Mesenchymal stem cell (in vitro differentiated cells and primary cell): ENCODE measurements at places on chromosomes 1 and 21.

GRCh38 chr1:154431586-154432373 lies 26.6 kb downstream of the IL6R start:
- peaks cover 13% of the 10 kb centered on the region for H3K36me3 ChIP-seq
- no peak overlapping the region for H3K4me3 ChIP-seq
- peak; percentile 98 for DNase-seq
- H3K4me1 ChIP-seq = peaks cover 44% of the 10 kb centered on the region
- peak overlapping the region; percentile 33 for H3K27ac ChIP-seq
- no peaks in the 10 kb centered on the region for H3K27me3 ChIP-seq

GRCh38 chr1:176617881-176618280 lies 154.9 kb downstream of the PAPPA2 start:
- H3K27me3 ChIP-seq = no peaks in the 10 kb centered on the region
- H3K36me3 ChIP-seq = no peaks in the 10 kb centered on the region
- no peak overlapping the region for H3K27ac ChIP-seq
- DNase-seq = no peak

DNA sequence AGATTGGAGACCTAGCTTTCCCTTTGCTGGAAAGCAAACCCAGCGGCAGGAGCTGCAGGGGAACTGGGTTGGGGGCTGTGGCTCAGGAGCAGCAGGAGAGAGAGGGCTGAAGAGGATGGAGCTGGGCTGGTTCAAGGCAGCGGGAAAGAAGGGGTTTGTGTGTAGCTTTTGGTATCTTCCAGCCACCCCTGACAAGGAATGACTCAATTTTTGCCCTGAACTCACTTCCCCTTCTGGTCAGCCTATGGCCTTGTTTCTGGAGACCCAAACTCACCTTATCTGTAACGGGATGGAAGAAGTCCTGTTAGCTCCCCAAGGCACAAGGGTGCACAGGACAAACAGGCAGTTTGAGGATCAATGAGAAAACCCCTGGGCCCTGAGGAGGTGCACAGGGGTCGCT lies 13.1 kb downstream of the C1orf115 start:
- H3K4me1 ChIP-seq = peaks cover 5% of the 10 kb centered on the region
- DNase-seq = no peak
- no peak overlapping the region for H3K27ac ChIP-seq
- no peaks in the 10 kb centered on the region for H3K36me3 ChIP-seq
- H3K4me3 ChIP-seq = no peak overlapping the region
- peaks cover 37% of the 10 kb centered on the region for H3K27me3 ChIP-seq

- no peaks in the 10 kb centered on the region for H3K4me1 ChIP-seq
- H3K27ac ChIP-seq = no peak overlapping the region
- no peak for DNase-seq
- H3K27me3 ChIP-seq = no peaks in the 10 kb centered on the region
Measured at GRCh38 chr21:20207335-20207734, 790.9 kb upstream of the NCAM2 start.

GRCh38 chr1:163674236-163674635 lies 352.5 kb downstream of the NUF2 start:
- no peak overlapping the region for H3K4me3 ChIP-seq
- no peaks in the 10 kb centered on the region for H3K27me3 ChIP-seq
- H3K36me3 ChIP-seq = no peaks in the 10 kb centered on the region
- no peaks in the 10 kb centered on the region for H3K4me1 ChIP-seq

DNA sequence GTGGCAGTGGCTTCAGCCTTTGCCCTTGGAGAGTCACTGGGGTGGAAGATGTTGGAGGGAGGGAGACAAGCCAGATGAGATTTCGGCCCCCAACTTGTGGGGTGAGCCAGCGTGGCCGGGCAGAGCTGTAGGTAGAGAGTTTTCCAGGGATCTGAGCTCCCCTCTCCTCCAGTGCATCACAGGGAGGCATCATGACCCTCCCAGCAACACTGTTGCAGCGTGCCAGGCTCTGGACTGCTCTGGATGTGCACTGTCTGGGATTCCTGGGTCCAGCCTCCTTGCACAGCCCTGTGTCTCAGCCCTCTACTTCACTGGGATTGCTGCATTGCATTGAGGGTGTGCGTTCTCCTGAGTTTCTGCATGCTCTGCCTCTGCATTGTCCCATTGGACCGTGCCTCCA lies 8.9 kb downstream of the PTPRU start:
- peaks cover 21% of the 10 kb centered on the region for H3K4me1 ChIP-seq
- H3K36me3 ChIP-seq = no peaks in the 10 kb centered on the region
- no peak overlapping the region for H3K27ac ChIP-seq
- no peak overlapping the region for H3K4me3 ChIP-seq

- H3K27me3 ChIP-seq = peaks cover 3% of the 10 kb centered on the region
- peak overlapping the region; percentile 77 for H3K4me3 ChIP-seq
- no peak overlapping the region for H3K27ac ChIP-seq
- H3K36me3 ChIP-seq = no peaks in the 10 kb centered on the region
- peaks cover 20% of the 10 kb centered on the region for H3K4me1 ChIP-seq
Measured at GRCh38 chr1:207962716-207963426, 51.9 kb upstream of the CD34 start.

DNA sequence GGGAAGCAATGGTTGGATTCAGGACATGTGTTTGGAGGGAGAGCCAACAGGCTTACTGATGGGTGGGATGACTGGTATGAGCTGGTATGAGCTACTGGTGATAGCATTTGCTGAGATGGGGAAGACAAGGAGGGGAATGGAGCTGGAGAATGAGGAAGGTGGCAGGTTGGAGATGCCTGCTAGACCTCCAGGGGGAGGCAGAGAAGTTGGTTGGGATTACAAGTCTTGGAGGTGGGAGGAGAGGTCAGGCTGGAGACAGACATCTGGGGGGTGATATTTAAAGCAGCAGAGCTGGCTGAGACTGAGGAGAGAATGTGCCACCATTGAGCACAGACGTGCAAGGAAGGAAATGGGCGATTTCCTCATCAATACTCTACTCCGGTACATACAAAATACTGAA lies 31.8 kb upstream of the ENO1 start:
- H3K27ac ChIP-seq = no peak overlapping the region
- H3K4me3 ChIP-seq = no peak overlapping the region
- H3K4me1 ChIP-seq = peaks cover 13% of the 10 kb centered on the region
- H3K27me3 ChIP-seq = no peaks in the 10 kb centered on the region

GRCh38 chr21:34011660-34012059 lies 61.7 kb upstream of the MRPS6 start:
- H3K4me3 ChIP-seq = no peak overlapping the region
- no peaks in the 10 kb centered on the region for H3K4me1 ChIP-seq
- H3K27me3 ChIP-seq = no peaks in the 10 kb centered on the region
- no peak overlapping the region for H3K27ac ChIP-seq
- DNase-seq = no peak

- no peaks in the 10 kb centered on the region for H3K4me1 ChIP-seq
- no peak for DNase-seq
- peaks cover 15% of the 10 kb centered on the region for H3K27me3 ChIP-seq
Measured at GRCh38 chr1:76820028-76820427, 47.3 kb upstream of the ST6GALNAC5 start.

DNA sequence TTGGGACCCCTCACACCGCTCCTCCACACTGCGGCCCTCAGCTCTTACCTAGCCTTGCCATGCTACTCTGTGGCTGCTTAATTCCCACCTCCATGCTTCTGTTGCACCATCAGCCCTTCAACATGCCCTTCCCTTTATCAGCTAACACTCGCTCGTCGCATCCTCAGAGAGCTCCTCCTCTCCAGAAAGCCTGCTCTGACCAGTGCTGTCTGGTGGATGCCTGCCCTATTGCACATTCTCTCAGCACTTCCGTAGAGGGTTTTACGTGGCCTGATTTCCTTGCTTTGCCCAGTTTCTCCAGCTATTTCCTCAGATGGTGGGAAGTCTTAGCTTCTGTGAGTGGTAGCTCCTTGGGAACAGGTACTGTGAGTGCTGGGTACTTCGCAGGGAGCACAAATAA lies 10.3 kb upstream of the LAD1 start:
- no peak overlapping the region for H3K27ac ChIP-seq
- DNase-seq = no peak
- H3K36me3 ChIP-seq = no peaks in the 10 kb centered on the region
- H3K4me1 ChIP-seq = peaks cover 41% of the 10 kb centered on the region

- H3K27ac ChIP-seq = peak overlapping the region; percentile 81
- peaks cover 26% of the 10 kb centered on the region for H3K4me1 ChIP-seq
- peak; percentile 95 for DNase-seq
- no peaks in the 10 kb centered on the region for H3K36me3 ChIP-seq
Measured at GRCh38 chr1:41862384-41863221, 56.1 kb downstream of the HIVEP3 start.

- DNase-seq = peak; percentile 69
- peaks cover 14% of the 10 kb centered on the region for H3K36me3 ChIP-seq
- no peak overlapping the region for H3K27ac ChIP-seq
- no peaks in the 10 kb centered on the region for H3K27me3 ChIP-seq
Measured at GRCh38 chr1:109024646-109025045, 17.3 kb downstream of the WDR47 start.

DNA sequence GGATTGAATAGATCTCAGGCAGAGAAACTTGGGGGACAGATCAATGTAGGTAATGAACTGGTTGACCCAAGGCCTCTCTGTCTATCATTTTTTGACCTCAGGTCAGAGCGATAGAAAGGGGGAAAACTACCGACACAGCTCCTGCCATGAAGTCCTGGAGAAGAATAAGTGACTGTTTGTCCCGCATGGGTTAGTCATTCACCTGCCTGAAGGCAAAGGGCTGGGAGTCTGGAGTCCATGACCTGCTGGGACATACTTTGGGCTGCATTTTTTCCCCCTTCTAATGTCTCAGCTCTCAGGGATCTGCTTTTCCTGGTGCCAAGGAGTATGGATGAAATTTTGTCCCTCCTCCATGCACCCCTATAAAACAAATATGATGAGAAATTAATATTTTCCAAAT lies 1.6 kb upstream of the ROR1 start:
- DNase-seq = no peak
- H3K36me3 ChIP-seq = peaks cover 5% of the 10 kb centered on the region
- peaks cover 8% of the 10 kb centered on the region for H3K27me3 ChIP-seq
- peaks cover 3% of the 10 kb centered on the region for H3K4me1 ChIP-seq
- no peak overlapping the region for H3K27ac ChIP-seq

DNA sequence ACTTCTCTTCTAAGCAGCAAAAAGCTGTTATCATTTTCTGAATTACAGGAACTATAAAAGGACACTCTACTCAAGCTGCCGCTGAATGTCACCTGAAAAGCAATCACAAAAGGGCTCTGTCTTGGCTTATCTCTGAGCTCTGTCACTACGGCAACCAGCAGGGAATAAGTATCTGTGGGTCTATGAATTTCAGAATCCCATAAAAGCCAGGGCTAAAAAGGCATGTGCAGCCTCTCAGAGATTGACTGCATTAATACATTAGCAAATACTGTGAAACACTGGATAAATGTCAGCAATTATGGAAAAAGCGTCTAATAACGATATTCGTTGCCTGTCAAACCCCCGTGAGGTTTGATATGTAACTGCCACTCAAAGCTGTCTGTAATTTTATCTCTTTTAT lies 210.2 kb upstream of the DMRTA2 start:
- no peak overlapping the region for H3K4me3 ChIP-seq
- peaks cover 3% of the 10 kb centered on the region for H3K4me1 ChIP-seq
- H3K27me3 ChIP-seq = no peaks in the 10 kb centered on the region
- H3K27ac ChIP-seq = no peak overlapping the region
- H3K36me3 ChIP-seq = no peaks in the 10 kb centered on the region
- DNase-seq = no peak

DNA sequence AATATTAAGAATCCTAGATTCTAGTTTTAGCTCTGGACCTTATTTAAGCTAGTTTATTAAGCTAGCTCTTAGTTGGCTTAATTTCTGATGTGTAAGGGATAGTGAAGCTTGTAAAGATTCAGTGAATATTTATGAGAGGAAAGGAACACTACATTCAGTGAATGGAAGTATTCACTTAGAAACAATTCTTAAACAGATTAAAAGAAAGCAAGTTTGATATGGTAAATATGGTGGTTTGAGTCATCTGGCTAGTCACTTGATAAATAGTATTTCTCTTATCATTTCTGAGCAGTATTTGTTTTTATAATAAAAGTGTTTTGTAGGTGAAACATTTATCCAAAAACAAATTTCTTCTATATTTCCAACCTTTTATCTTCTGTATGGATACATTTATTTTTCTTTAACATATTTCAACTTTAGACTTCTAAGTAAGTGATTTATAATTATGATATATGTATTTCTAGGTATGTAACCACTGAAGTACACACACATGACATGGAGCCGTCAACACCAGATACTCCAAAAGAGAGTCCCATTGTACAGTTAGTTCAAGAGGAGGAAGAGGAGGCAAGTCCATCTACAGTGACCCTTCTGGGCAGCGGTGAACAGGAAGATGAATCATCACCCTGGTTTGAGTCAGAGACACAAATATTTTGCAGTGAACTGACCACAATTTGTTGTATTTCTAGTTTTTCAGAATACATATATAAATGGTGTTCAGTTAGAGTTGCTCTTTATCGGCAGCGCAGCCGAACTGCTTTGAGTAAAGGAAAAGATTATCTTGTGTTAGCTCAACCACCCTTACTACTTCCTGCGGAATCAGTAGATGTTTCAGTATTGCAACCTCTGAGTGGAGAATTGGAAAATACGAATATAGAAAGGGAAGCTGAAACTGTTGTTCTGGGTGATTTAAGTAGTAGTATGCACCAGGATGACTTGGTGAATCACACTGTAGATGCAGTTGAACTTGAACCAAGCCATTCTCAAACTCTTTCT lies 55.6 kb downstream of the SUCO start:
- H3K27ac ChIP-seq = peak overlapping the region; percentile 74
- no peaks in the 10 kb centered on the region for H3K4me1 ChIP-seq
- no peaks in the 10 kb centered on the region for H3K27me3 ChIP-seq
- H3K36me3 ChIP-seq = peaks cover 23% of the 10 kb centered on the region

DNA sequence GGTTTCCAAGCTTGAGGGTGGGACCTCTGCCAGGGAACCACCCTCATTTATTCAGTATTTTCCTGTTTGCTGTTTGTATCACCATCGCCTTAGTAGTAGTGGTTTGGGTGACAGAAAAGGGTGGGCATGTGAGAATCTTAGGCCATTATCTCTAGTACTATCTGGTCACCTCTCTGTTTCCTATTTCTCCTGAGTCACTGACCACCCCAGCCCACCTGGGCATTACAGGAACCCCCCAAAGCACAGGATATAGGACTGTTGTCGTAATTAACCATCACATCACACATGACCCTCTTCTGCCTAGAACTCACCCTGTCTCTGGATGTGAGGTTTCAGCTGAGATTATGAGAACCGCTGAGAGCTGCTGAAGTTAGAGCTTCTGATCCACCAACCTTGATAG lies 60.4 kb downstream of the IL23R start:
- no peak for DNase-seq
- H3K27me3 ChIP-seq = peaks cover 8% of the 10 kb centered on the region
- H3K4me3 ChIP-seq = no peak overlapping the region
- no peaks in the 10 kb centered on the region for H3K36me3 ChIP-seq

GRCh38 chr1:23682946-23683345 lies 8.7 kb upstream of the RPL11 start:
- H3K27me3 ChIP-seq = peaks cover 43% of the 10 kb centered on the region
- no peak for DNase-seq
- no peak overlapping the region for H3K4me3 ChIP-seq
- H3K27ac ChIP-seq = no peak overlapping the region
- no peaks in the 10 kb centered on the region for H3K4me1 ChIP-seq

- no peaks in the 10 kb centered on the region for H3K27me3 ChIP-seq
- no peak overlapping the region for H3K27ac ChIP-seq
Measured at GRCh38 chr21:15062606-15062965, 2.2 kb downstream of the NRIP1 start.
